ENCODE measurements at places on chromosomes 5 and 9.

DNA sequence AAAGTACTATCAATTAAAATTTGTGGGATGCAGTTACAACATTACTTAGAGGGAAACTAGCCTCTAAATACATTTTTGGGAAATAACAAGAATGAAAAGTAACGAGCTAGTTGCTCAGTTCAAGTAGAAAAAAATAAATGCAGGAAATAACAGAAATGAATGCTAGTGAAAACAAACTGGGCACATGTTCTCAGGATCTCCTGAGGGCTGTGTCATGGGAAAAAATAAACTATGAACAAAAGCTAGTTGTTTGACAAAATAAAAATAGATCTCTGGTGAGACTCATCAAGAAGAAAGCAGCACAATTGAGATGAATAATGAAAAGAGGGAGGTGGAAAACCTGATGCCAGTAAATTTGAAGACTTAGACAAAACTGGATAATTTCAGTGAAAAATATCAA is 16.3 kb downstream of the IDNK start:
- DNase-seq: no peak

DNA sequence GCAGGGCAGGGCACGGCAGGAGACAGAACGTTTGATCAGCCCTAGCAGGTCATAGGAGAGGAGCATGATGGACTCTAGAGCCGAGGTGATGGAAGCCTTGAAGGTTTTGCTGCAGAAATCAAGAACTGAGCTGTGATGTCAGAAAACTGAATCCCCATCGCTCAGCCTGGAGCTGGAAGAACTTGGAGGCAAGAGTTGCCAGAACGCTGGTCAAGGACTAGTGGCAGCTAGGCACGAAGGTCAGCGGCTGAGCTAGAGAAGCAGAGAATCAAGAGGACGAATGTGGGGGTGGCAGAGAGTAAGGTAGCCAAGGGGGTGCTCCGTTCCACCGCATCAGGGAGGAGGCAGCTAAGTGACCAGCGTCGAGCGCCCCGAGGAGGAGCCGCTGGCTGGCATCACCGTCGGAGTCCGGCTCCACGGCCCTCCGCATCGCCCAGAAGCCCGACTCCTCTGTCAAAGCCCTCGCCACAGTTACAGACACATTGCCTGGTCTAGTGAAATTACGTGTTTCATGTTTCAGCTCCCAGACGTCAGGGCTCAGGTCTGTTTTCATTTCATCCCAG is 1.2 kb upstream of the GALNT10 start:
- DNase-seq: no peak

DNA sequence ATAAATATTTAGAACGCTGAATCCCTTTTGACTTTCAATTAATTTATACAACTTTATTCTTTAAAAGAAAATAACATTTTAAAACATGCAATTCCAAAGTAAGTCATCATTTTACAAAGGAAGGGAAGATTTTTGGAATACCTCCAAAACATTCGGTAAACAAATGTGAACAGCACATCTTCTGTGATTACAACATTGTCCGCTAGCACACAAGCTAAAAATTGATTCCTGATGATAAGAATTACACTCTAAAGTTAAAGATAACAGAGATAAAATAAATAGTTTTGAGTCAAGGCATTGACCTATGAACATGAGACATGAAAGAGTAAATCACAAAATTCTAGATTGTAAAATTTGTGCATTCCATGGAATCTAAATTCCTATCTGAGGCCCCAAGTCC is 56.2 kb upstream of the TRAF1 start:
- DNase-seq: no peak

- DNase-seq: no peak
Measured at GRCh38 chr9:69175486-69175885, 1.4 kb downstream of the TJP2 start.

DNA sequence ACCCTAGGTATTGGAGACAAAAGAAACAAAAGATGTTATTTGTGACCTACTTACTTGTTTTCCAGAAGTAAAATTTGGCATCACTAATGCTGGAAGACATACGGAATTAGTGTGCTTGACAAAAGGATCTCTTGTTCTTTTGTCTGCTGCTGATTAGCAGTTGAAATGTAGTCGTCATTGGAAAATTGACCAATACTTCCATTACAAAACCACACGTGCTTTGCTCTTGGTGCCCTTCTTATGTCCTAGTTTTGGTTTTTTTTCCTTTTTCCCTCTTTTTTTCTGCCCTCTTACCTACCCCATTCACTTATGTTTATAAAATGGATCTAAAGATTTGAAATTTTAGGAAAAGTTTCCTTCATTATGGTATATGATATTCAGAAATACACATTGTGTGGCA is 197.4 kb downstream of the FER start:
- DNase-seq: no peak

DNA sequence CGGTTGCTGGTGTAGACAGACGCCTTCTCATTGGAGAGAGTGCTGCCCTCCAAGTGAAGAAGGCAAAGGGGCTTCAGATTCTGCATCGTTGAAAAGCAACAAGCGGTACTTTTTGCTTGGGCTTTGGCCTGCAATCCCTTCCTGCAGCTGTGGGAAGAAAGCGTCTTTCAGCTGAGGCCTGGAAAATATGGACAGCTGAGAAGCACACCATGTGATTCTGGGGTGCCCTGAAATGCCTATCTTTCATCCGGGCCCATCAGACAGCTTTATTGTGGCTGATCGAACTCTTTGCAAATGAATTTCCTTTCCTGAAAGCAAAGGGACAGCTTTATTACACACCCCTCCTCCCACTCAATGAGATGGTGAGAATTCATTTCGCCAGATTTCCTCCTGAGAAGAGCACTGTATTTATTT is 74.0 kb downstream of the NSG2 start:
- no peak for DNase-seq

- DNase-seq: no peak
Measured at GRCh38 chr5:147403651-147404640, 105.9 kb downstream of the DPYSL3 start.

All from T-helper 9 cell (primary cell).